Posterior vena cava (tissue), 2 donors: ENCODE measurements at places on chromosomes 13 and 19.

DNA sequence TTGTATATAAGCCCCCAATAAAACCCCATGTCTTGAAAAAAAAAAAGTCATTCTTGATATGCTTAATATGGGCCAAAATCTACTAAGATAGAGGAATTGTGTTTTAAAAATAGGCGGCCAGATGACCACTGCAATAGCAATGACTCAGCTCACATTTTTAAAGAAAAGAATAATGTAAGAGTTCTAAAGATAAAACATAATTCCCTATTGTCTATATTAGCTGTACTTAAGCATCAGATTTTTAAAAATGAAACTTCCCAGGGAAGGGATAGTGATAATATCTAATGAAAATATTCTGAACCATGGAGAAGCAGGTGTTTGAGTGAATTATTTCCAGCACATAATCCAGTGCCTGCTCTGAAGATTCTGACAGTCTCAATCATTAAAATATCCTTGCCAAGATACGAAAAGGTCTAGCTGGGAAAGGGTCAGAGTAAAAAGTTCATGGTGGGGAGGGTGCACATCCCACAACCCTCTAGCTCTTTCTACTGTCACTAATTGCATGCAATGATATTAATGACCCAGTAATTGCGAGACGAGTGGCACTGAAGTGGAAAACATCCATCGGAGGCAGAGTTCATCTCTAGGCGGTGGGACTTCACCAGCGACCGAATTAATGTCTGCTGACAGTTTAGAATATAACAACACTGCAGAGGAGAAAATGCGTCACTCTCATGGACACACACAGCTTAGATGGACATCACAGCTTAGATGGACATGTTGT lies 31.6 kb downstream of the EFNB2 start:
- DNase-seq, result no peak

DNA sequence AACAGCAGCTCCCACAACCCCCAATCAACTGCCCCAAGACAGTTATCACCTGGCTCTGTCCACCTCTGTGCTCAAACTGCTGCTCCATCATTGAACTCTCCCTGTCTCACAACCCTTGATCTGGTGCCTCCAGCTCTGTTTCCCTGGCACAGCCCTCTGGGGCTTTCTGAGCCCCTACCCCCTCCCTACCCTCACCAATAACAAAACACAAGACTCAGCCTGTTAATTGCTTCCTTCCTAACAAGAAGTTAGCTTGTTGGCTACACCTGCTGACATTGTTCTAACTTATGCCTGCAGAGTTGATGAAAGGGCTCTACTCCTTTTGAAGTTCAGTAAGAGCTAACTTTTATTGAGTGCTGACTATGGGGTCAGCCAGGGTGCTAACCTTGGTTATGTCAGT lies 99.4 kb upstream of the FNDC3A start:
- DNase-seq, result no peak

- DNase-seq, result no peak
Measured at GRCh38 chr13:30339738-30340330, 32.5 kb upstream of the KATNAL1 start.

DNA sequence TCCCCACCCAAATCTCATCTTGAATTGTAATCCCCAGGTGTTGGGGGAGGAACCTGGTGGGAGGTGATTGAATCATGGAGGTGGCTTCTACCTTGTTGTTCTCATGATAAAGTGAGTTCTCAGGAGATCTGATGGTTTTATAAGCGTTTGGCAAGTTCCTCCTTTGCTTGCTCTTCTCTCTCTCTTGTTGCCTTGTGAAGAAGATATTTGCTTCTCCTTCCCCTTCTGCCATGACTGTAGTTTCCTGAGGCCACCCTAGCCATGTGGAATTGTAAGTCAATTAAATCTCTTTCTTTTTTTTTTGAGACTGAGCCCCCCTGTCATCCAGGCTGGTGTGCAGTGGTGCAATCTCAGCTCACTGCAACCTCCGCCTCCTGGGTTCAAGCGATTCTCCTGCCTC lies 34.4 kb downstream of the VSTM1 start:
- DNase-seq, result no peak

- no peak for DNase-seq
Measured at GRCh38 chr19:45413497-45413896, 7.1 kb downstream of the POLR1G start.

- DNase-seq, result no peak
Measured at GRCh38 chr13:102402290-102402689, 442 bp upstream of the FGF14 start.

DNA sequence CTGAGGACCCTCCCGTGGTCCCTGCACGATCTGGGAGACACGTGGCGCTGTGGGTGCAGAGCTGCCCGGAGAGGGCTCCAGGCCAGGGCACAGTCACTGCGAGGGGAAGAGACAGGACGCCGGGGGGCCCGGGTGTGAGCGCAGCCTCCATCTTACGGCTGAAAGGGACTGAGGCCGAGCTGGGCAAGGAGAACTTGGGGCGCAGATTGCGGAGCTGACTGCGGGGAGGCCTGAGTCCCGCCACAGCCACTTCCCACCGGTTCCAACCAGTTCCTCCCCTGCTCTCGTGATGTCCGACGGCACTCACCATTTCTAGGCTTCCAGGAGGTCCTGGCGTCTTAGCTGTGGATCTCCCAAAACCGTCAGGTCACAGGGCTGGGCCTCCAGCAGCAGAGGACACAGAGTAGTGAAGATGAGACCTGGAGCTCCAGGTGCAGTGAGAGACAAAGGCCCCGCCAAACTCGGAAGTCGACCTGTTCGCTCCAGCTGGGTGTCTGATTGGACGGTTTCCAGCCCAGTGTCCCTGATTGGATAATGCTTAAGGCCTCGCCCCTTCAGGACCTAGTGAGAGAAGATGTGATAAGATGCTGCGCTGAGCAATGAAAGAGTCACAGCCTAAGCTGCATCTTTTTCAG lies 4.8 kb upstream of the ZNF253 start:
- no peak for DNase-seq

GRCh38 chr19:52889931-52890330 lies 7.5 kb downstream of the ZNF320 start:
- no peak for DNase-seq

- DNase-seq, result no peak
Measured at GRCh38 chr13:102935896-102936321, 90.1 kb downstream of the ERCC5 start.

DNA sequence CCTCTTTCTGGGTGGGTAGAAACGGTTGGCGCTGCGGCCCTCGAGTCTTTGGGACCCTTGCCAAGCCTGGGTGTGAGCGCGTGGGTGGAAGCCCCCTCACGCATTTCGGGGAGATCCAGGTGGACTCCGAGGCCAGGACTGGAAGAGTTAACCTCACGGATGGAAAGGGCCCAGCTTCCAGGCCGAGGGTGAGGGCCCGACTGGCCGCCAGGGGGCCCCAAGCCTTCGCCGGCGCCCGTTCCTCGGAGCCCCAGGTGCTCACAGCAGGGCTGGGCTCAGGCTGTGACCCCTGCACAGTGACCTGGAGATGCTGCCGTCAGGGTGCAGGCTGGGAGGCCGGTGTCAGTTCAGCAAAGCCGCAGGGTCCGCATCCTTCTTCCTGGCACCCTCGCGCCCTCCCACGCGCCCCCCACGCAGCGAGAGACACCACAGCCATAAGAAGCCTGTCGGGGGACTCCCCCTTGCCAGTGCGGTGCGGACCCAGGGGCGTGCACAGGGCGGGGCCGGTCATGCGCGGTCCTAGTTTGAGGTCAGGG lies 34.2 kb upstream of the TMEM255B start:
- DNase-seq, result peak; percentile 91

DNA sequence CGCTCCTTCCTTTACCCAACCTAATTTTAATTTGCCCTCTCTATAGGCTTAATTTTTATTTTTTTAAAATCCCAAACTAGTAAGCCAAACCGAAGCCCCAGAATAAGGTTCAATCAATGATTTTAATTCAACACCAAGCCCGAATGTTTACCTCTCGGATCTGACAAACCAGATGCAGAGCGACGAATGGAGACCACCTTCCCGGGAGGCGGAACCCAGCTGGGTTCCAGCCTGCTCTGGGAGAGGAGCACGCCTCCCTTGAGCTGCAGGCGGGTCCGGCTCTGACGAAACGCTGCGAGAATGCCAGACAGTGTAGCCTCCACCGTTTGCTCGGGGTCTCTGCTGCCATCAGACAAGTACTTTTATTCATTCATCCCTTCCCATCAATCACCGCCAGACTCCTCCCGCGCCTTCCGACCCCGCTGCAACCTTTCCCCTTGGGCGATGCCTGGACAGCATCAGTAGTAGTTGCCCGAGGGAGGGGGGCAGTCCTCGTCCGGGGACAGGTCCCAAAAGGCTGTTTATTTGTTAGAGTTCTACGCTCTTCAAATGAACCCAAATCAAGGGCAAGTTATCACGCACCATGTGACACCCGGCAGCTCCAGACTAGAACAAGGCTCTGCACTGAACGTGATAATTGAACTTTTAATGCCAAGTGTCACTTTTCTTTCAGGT lies 752 bp upstream of the EDNRB start:
- DNase-seq, result peak; percentile 84

GRCh38 chr19:53808710-53809125 lies 15.4 kb downstream of the NLRP12 start:
- no peak for DNase-seq

DNA sequence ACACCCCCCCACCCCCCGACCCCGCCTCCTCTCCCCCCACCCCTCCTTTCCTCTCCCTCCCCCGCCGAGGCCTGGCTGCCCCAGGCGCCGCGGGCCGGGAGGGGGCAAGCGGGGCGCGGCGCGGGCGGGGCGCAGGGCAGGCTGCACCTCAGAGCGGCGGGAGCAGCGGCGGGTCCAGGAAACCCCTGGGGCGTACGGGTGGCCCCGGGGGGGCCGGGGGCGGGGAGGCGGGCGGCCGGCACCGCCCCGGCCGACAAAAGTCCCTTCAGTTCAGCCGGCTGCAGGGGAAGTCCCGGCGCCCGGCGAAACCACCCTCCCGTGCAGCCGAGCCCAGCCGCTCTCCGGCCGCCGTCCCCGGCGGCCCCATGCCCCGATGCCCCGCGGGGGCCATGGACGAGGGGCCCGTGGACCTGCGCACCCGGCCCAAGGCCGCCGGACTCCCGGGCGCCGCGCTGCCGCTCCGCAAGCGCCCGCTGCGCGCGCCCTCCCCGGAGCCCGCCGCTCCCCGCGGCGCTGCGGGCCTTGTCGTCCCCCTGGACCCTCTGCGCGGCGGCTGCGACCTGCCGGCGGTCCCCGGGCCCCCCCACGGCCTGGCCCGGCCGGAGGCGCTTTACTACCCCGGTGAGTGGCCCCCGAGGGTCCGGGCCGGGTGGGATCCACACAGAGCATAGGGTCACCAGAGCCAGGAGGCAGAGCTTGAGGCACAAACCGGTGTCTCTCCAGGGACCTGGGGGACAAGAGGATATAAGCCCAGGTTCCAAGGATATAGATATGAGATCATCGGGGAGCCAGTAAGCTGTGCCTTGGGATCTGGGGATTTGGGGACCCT lies at the start of gene BCL3:
TSS of gene BCL3 (plus strand) at position 283 of the 829 bp plus-strand sequence. CDS start at position 366, 83 bp downstream.
- peak; percentile 94 for DNase-seq

GRCh38 chr13:100721885-100722512 lies 47.4 kb upstream of the TMTC4 start:
- DNase-seq, result no peak

DNA sequence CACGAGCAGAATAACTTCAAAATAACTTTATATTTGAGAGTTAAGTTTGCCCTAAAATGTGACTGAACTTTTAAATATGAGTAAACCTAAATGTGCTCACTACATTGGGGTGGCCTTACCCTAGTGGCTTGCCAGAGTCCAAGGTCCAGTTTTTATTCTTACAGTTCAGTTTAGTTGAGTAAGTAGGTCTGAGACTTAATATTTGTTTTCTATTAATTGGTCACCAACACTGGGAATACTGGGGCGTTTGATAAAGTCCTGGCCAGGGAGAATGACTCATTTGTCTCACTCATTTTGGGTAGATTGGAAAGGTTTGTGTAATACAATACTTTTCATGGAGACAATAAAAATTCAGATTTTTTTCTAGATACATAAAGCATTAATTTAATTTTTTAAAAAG lies 127.8 kb upstream of the SPATA13 start:
- no peak for DNase-seq

GRCh38 chr19:47112166-47112996 lies 1.2 kb downstream of the ZC3H4 start:
- peak; percentile 97 for DNase-seq

GRCh38 chr13:110348309-110349105 lies 41.4 kb downstream of the COL4A2 start:
- no peak for DNase-seq

DNA sequence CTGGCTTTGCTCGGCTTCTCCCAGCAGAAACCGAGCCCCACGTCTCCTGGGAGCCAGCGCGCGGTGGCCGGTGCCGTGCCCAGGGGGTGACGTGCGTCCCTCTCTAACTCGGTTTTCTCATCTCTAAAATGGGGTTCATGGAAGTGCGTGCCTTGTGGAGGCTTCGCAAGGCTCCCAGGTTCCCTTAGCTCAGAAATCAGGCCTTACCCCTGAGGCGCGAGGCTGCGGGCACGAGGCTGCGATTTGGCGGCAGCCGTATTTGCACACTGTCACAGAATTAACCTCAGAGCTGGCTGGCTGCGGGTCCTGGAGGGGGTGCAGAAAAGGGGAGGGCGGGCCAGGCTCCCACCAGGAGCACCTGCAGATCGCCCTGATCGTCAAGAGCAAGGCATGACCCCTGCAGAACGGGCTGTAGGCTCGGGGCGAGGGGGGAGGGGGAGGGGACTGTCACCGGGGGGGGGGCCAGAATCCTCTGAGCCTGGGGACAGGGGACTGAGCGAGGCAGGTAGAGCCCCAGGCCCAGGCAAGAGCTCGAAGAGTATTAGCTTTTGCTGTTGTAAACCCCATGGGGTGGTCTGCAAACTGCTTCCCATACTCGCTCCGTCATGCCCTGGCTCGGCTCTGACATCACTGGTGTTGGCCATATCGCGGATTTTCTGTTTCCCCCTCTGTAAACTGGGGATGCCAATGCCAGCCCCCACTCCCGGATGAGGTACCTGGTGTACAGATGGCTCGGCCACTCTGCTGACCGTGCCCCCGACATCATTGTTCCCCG lies 62.2 kb downstream of the CCNE1 start:
- DNase-seq, result peak; percentile 37

DNA sequence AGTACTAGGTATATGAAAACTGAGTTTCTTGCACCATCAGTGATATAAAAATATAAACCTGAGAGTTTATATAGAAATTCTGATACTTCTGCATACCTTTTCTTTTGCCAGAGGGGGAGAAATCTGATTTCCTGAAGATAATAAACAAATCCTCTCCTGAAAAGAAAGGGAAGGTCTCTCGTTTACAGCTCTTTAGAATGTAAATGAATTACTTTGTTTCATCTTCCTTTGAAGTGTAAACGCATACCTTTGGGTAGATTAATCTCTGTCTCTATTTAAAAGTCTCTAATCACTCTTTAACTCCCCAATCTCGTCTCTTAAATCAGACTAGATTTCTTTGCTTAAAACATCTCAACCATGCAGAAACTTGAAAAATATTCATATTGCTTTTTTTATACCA lies 1092.9 kb downstream of the SLITRK5 start:
- DNase-seq, result no peak
